ENCODE measurements at places on chromosomes 2 and 18.

DNA sequence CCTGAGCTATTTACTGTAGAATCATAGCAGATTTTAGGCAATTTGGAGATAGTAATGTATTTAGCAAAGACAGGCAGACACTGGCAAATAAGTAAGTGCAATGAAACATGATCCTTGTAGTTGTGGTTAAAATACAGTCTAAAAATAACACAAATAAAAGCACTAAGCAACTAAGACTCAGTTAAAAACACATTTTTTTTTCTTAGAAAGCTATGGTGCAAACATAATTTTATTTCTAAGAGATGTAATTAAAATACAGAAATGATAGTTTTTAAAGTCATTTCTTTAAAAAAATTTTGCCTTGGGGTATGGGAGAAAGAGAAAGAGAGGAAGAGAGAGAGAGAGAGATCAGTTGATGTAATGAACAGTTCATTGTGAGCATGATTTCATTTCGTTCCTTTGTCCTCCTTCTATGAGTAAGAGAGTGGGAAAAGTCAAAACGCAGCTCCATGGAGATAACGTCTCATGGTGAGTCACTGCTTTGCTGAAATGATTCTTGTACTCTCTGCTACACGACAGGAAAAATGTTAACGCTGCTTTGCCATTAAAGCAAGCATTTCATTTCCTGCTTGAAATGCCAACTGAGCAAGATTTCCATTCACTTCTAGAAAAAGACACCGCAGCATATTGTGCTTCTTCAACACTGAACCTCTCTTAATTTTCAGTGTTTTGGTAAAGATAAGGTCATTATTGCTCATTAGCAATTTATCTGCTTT, 61.3 kb upstream of the PGAP1 start:
- no peak for DNase-seq

DNA sequence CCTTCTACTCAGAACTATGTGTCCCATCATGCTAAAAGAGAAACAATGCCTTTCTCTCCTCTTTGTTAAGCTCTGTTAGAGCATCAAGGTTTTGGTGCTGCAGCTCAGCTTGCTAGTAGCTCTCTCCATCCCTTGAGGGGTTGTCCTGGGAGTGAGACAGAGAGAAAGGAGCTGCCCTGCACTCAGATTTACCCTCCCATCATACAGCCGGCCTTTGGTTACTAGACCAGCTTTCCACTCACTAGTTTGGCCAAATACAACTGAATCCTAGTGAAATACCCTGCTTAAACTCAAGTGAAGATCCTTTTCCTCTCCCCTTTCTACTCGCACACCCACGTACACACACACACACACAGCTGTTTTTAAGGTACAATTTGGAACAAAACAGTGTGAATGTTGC, 2.3 kb upstream of the CHN1 start:
- DNase-seq: no peak

GRCh38 chr2:17615728-17616351, 75.3 kb downstream of the VSNL1 start:
- DNase-seq: no peak

DNA sequence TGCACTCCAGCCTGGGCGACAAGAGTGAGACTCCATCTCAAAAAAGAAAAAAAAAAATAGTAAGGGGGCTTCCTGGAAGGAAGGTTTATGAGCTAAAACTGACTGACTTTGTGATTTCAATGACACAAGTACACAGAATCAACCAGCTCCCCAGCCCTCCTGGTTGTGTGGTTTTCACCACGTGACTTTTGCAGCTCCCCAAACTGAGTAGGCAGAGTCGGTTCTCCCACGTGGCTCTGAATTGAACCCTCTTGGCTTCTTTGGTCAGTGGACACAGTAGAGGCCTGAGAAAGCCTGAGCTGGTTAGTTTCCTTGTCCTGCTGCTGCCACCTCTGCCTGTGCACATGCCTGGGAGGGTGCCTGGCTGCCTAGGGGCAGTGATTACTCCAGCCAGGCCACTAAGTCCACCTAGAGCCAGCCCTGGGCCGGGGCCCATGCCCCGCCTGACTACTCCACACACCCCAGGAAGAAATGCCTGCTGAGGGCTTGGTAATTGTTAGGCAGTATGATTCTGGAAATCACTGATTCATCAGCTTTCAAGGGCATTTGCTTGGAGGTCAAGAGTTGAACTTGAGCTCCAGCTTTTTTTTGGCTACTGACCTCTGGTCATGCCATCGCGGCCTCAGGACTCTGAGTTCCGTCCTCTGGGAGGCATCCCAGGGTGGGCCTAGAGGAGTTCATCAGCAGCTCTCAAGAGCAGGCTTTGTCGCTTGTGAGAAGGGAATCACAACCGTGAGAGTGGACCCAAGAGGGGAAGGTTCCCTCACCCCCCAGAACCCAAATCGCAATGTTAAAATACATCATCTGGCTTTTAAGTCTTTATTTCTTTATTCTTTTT, 431.9 kb upstream of the HS6ST1 start:
- no peak for DNase-seq

- DNase-seq: no peak
These were observed 53.6 kb upstream of the GRHL1 start for GRCh38 chr2:9897846-9898245.

- no peak for DNase-seq
These were observed 153.3 kb downstream of the RAPGEF4 start for GRCh38 chr2:172888714-172889669.

GRCh38 chr18:33820517-33821371, 242.7 kb downstream of the ASXL3 start:
- no peak for DNase-seq

DNA sequence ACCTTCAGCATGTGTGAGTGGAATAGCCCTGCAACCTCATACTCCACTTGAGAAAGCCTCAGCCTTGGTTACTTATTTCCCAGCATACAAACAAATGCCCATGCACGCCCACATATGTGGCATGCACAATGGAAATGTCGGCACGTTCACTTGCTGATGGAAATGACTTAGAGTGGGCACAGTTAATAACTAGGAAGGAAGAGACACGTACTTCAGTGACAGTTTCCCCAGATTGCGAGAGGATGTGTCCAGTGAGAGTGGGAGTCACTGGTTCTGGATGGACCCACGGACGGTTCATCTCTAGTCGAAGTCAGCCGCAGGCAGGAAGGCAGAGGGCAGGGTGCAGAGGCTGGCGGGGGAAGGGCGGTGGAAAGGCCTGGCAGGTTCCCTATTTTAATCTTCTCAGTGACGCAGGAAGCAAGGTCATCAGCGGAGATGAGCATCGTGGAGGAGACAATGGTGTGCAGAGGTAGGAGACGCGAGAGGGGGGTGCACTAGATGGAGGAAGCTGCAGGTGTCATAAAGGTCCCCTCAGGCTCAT, 350.7 kb upstream of the MYT1L start:
- no peak for DNase-seq

DNA sequence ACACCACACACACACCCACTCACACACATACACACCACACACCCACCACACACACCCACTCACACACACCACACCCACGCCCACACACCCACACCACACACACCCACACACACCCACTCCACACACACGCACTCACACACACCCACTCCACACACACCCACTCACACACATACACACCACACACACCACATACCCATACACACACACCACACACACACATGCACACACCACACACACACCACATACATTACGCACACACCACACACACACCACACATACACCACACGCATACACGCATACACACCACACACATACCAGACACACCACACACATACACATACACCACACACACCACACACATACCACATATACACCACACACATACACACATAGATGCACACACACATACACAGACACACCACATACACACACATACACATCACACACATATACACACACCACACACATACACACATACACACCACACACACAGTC, 37.9 kb downstream of the MCFD2 start:
- no peak for DNase-seq

GRCh38 chr2:119389615-119390306, 23.0 kb downstream of the DBI start:
- no peak for DNase-seq

GRCh38 chr2:131543385-131543891, 15.8 kb downstream of the CCDC74A start:
- no peak for DNase-seq

DNA sequence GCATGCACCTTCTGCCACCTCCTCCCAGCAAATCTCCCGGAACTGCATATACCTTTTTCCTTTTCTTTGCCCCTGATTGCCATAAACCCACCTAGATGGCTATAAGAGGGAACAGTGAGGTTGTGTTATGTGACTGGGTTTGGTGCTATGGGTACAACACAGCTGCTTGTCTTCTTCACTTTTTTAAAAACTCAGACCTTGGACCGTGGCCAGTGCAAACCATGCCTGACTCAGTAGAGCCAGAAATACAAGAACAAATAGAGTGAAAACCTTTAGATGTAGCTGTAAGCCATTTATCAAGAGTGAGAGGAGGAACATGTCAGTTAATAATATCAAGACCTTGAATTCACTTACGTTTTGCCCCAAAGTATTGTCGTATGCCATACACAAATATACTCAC, 267.4 kb upstream of the CHAC2 start:
- DNase-seq: no peak

- DNase-seq: no peak
These were observed 140.9 kb downstream of the CAPN13 start for GRCh38 chr2:30666266-30666874.

- no peak for DNase-seq
These were observed 955.8 kb downstream of the TDRD15 start for GRCh38 chr2:22079583-22079982.

- DNase-seq: no peak
These were observed 134.2 kb upstream of the NOL4 start for GRCh38 chr18:34358923-34359322.

GRCh38 chr18:75264195-75264594, 53.6 kb downstream of the TSHZ1 start:
- DNase-seq: no peak

DNA sequence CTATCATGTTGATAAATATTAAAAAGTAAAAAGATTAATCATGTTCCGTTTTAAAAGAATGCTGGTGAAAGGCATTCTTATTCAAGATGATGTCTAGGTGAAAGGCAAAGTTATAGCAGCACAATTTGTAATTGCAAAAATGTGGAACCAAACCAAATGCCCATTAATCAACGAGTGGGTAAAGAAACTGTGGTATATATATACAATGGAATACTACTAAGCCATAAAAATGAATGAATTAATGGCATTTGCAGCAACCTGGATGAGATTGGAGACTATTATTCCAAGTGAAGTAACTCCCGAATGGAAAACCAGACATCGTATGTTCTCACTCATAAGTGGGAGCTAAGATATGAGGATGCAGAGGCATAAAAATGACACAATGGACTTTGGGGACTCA, 286.4 kb downstream of the ARHGAP15 start:
- no peak for DNase-seq

DNA sequence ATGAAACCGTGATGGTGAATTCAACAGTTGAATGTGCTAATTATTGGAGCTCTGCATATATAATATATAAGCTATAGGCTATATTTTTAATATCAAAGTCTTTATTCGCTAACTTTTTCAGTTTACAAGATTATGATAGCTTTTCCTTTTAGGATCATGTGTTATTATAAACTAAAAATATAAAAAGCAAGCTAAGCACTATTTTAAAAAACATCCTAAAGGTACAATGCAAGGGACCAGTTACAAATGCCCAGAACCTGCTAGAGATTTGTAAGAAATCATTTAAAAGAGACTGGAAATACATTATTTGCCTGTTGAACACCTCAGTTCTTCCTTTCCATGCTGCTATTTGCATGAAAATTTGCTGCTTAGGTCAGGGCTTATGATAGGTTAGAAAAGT, 43.4 kb upstream of the EHBP1 start:
- DNase-seq: no peak

All from stimulated activated CD8-positive, alpha-beta memory T cell treated with anti-CD3 and anti-CD28 coated beads, Interleukin-4, amount 100 ng/mL, for 24 hours (primary cell).